ENCODE measurements at places on chromosomes 11 and 22.

DNA sequence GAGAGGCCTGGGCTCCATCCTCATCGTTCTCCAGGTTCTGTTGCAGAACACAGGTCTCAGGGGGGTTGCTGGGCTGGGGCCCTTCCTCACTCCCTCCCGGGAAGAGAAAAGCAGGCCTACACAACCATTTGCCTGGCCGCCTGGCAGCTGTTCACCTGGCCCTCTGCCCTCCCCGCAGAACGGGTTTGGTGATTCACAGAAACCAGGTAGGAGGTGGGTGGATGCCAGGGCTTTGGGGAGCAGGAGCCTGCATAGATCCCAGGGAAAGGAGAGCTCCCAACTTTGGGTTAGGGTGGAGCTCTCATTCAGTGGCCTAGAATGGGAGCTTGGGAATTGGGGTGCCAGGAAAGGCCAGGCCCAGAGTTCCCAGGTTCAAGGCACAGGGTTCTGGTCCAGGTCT, 995 bp downstream of the TMEM134 start:
- peak; percentile 98 for DNase-seq

- no peak for DNase-seq
These were observed 498.6 kb upstream of the ISX start for GRCh38 chr22:34567367-34567766.

- DNase-seq, result no peak
These were observed 110.7 kb upstream of the CTSC start for GRCh38 chr11:88448131-88448670.

GRCh38 chr22:41551877-41552582, 7.8 kb upstream of the POLR3H start:
- no peak for DNase-seq

DNA sequence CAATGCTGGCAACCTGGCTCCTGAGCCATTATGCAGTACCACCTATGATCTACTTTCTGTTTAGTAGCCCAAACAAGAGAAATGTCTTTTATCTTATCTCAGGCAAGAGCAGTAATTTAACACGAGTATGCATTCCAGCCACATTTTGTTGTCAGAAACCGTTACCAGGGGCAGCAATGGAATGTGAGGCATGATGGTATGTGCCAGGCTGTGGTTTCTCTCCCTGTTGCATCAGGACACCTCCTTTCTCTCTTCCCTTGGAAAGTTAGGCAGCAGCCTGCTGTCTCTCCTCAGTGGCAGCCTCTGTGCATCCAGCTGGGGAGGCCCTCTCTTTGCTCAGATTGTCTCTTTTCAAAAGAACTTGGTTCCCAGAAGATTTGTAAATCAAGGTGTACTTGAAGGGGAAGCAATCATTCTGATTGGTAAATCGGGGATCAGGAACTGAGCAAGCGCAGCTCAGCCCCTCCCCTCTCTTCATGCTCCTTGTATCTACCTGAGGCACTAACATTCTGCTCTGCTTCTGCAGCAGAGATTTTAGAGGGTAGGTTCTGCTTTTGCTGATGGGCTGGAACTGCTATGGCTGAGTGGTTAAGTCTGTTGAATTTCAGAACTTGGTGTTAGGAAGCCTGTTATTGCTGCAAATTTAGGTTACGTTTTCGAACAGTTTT, 229.2 kb downstream of the ADAMTS15 start:
- DNase-seq, result peak; percentile 72

DNA sequence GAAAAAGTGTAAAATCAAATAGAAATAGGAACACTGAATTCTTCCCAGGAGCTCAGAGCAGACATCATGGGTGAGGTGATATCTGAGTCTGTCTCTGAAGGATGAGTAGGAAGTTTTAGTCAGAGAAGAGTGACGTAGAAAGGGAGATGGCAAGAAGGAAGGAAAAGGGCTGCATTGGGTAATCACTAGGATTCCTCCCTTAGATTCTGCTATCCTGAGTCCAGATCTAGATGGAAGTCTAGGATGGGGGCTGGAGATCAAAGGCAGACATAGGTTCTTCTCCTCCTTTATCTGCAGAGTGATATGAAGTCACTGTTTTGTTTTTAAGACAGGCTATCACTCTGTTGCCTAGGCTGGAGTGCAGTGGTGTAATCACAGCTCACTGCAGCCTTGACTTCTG, 30.4 kb downstream of the POU2F3 start:
- no peak for DNase-seq

GRCh38 chr22:31094021-31094551, 13.0 kb downstream of the SMTN start:
- DNase-seq, result no peak

DNA sequence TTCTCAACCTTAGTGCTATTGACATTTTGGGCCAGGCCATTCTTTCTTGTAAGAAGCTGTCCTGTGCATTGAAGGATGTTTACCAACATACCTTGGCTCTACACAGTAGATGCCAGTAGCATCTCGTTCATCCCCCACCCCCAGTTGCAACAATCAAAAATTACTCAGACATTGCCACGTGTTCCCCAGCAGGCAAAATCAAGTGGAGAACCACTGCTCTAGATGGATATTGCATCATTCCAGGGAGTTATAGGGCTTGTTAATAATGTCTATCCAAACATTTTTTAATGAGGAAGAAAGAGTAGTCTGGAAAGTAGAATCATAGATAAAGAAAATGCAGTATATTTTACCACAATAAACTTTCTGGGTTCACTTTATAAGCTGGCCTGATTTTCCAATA, 64.1 kb downstream of the PRMT3 start:
- DNase-seq, result no peak

DNA sequence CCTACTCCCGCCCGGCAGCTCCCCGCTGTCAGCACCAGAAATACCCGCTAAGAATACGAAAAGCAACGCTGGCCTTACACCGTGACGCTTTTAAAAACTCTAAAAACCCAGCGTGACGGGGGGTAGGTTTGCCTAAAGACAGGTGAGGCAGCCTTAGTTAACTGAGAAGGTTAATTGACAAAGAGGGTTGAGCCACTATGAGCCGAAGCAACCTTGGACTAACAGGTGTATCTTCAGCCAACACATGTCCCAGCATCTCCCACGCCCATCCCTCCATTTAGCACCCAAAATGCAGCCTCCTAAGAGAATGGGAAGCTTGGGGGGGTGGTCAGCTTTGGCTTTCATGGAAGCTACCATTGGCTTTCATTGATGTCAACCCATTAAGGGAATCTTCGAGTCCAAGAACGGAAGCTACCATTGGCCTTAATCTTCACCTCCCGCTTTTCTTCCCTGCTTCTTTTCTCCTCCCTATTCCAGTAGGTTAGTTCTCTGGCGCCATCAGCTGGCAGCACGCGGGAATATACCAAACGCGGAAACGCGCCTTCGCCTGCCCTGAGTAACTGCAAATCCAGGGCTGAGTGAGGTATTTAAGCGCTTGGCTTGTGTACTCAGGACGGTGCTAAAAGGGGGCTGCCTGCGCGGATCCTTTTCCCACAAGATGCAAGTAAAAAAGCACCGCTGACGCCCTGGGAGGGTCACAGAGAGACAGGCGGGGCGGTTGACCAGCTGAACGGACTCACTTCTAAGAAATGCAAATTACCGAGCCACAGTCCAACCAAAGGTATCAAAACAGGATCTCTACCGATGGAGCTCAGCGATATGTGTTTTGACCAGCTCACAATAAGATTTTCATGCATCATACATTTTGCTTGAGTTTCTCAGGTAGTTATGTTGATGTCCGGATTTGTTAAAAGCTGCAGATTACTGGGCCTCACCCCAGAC, 38.5 kb upstream of the GLYATL1 start:
- peak; percentile 71 for DNase-seq

GRCh38 chr11:116422956-116423600, 349.7 kb downstream of the BUD13 start:
- DNase-seq, result no peak

GRCh38 chr11:3880724-3881123, 25.3 kb downstream of the STIM1 start:
- DNase-seq, result no peak
